Activated CD8-positive, alpha-beta memory T cell treated with anti-CD3 and anti-CD28 coated beads for 4 hours (primary cell): ENCODE measurements at places on chromosomes 16 and 17.
A peak's percentile ranks its signal among the peaks of the same experiment; 100 is the strongest.

GRCh38 chr17:17672453-17673368 lies 8.5 kb upstream of the RAI1 start:
- no peak for DNase-seq

- no peak for DNase-seq
Observed at GRCh38 chr16:86157616-86158247, 258.8 kb downstream of the IRF8 start.

GRCh38 chr16:87956365-87957231 lies 5.4 kb downstream of the BANP start:
- peak; percentile 51 for DNase-seq

DNA sequence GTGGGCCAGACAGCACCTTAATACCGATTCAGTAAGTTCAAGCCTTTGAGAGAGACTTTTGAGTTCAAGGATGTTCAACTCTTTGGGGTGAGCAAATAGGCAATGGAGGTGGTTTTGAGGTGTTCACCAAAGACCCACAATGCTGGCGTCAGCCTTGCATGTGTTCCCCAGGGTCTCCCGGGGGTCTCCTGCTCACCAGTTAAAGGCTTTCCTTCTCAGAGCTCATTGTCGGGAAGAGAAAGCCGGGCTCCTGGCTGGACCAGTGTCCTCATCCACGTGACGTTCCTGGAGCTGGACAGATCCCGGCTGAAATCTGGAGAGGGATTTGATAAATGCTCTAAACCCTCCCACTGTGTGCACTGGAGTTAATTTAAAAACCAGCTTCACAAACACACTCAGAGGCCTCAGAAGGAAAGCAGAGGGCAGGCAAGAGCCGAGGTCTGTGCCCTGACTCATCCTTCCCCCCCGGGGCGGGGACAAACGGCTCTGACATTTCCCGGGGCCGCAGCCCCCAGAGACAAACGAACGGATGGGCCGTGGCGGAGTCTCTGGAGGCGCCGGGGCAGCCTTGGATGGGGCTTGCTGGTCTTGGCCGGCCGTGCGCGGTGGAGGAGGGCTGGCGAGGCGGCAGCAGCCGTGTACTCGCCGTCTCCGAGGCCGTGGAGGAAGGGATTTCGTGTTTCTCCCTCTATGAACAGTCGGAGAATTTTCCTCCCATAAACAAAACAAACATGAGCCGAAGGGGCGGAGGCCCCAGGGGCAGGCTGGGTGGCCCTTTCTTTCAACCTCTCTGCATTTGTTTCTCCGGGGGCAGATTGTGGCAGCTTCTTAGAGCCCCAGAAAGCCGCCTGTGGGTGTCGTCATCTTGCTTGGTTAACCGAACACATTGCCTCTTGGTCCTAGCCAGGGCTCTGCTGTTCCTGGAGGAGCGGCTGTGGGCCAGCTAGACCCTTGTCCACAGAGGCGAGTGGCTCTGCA lies 94.2 kb downstream of the NTN1 start:
- peak; percentile 10 for DNase-seq

DNA sequence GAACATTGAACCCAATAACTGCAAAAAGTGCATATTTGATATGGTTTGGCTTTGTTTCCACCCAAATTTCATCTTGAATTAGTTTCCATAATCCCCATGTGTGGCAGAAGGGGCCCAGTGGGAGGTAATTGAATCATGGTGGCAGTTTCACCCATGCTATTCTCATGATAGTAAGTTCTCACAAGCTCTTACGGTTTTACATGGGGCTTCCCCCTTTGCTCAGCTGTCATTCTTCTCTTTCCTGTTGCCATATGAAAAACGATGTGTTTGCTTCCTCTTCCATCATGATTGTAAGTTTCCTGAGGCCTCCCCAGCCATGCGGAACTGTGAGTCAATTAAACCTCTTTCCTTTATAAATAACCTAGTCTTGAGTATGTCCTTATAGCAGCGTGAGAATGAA lies 127.6 kb downstream of the CHD9NB start:
- no peak for DNase-seq

DNA sequence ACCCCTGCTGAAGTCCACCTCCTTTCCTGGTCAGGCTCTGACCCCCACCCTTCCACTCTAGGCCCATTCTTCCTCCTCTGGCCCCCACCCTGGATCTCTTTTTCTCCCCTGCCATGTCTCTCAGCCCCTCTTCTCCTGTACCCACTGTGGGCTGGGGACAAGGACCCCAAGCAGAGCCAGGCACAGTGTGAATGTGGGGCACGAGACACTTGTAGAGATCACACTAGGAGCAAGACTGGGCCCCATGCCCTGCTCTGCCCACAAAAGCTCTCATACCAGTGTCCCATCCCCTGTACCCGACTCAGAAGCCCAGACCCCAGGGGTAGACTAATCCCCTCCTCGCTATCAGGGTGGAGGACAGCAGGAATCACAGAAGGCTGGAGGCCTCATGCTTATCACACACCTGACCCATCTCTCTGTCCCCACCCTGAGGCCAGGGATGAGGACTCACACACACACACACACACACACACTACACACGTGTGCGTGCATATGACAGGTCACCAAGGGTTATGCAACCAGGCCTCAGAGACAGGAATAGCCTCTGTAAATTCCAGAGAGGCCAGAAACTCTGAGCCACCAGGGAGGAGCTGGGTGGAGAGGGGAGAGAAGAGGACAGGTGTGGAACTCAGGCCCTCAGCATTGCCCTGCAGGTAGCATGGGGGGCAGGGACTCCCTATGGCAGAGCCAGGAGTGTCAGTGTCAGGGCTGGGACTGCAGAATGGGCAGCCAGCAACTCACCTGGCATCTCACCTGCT lies 21.1 kb downstream of the ARHGAP27 start:
- DNase-seq = no peak

- no peak for DNase-seq
Observed at GRCh38 chr17:35083071-35083470, 19.6 kb upstream of the RFFL start.

DNA sequence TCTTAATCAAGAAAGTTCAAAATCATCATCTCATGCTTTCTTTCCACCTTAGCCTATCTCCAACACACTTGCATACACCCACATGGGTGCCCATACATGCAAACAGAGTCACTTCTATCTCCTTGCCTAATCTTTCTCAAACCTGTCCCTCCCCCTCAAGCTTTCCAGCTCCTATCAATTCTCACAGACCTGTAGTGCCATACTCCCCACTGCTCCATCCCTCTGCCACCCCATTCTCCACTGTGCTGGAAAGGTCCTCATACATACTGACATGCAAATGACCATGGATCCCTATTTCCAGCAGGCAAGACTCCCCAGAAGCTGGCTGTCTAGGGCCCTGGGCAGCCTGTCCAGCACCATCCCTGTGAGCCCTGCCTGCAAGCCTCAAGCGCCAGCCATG lies 320.4 kb upstream of the CCL2 start:
- DNase-seq = no peak

- DNase-seq = no peak
Observed at GRCh38 chr17:44067545-44067940, 1.1 kb upstream of the LSM12 start.

DNA sequence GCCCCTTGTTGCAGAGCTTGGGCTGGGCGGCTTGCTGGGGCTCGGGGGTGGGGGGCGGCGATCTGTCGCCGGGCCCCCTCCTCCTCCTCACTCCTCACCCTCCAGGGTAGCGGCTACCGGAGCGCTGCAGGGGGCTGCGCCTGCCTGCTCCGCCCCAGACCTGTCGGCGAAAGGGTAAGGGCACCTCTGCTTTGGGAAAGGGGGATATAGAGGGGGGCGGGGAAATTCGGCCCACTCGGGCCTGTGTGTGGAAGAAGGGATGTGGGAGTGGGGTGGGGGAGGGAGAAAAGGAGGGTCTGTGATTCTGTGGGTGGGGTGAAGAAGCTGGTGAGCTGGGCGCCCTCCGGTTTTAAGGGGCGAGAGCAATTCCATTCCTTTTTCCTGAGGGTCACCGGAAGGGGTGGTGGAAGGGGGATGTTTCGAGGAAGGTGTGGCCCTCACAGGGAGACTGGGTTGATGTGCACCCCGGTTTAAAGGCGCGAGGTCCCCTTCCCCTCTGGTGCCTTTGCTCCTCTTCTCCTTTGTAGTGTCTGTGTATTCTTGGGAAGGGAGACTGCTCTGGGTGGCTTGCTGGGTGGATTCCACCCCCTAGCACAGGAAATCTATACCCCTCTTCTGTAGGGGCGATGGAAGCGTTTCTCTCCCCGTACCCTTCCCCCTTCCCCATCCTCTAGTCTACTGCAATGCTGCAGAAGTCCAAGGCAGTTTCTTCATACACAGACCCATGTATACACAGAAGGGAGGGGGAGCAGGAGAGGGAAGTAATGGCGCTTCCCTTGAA lies 878 bp downstream of the TAOK1 start:
- no peak for DNase-seq

GRCh38 chr17:43881181-43881580 lies 26.2 kb downstream of the MPP2 start:
- no peak for DNase-seq

- DNase-seq = no peak
Observed at GRCh38 chr17:79937391-79938335, 98.0 kb downstream of the TBC1D16 start.

GRCh38 chr17:82636626-82637598 lies 11.3 kb downstream of the WDR45B start:
- no peak for DNase-seq
